Stimulated activated CD4-positive, alpha-beta T cell treated with anti-CD3 and anti-CD28 coated beads, Interleukin-15, amount 100 ng/mL, for 48 hours (primary cell): ENCODE measurements at places on chromosomes 1 and 21.

GRCh38 chr1:223706077-223706973 is 6.0 kb upstream of the CAPN2 start:
- DNase-seq, result no peak

GRCh38 chr1:44934791-44935190 is 51.6 kb downstream of the EIF2B3 start:
- no peak for DNase-seq

DNA sequence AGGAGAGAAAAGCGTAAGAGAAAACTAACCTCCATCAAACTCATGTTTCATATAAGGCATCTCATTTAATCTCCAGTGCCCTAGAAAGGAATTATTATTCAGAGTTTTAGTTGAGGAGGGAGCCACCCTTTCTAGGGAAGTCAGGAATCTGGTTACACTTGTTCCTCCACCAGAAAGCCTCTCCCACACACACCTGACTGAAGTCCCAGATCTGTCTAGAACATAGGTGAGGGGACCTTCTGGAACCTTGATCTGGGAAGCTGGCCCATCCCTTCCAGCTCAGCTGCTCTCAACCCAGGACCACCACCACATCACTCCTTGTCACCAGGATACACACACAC is 1.9 kb upstream of the DENND2D start:
- no peak for DNase-seq

DNA sequence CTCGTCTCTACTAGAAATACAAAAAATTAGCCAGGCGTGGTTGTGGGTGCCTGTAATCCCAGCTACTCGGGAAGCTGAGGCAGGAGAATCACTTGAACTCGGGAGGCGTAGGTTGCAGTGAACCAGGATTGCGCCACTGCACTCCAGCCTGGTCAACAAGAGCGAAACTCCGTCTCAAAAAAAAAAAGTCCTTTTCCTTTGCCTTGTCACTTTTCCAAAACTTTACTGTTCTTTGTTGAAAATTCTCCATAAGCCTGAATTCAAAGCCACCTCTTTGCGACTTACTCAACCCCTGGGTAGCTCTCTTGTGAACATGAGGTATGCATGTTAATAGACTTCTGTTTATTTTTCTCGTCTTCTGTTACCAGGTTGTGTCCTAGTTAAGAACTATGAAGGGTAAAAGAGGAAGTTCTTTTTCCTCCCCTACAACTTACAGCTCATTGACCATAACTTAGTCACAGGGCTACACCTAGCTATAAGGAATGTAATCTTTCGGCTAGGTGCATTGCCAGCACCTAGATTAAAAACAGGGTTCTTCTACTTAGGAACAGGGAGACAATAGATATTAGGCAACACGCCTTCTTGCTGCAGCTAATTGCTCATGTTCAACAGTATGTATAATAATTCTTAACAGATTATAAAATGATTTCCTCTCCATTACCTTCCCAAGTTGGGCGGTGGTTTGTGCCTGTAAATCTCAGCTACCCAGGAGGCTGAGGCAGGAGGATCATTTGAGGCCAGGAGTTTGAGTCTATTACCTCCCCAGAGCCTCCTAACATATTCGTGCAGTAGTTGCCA is 40.9 kb downstream of the PTAFR start:
- DNase-seq, result no peak
